Pancreas (tissue), 10 donors: ENCODE measurements at places on chromosomes 16 and 17. TPM values are rescaled to one million over a fixed set of nuclear protein-coding genes. Genes with fewer than 3 reads are reported as not detected.

The UBFD1 gene
- 5.9 TPM for polyA plus RNA-seq

The PIK3R6 gene
- 0.16 TPM for polyA plus RNA-seq

The TAC4 gene
- not detected for polyA plus RNA-seq

The RTN4RL1 gene
- polyA plus RNA-seq, result 3.0 TPM

The CLEC3A gene
- polyA plus RNA-seq, result not detected

DNA sequence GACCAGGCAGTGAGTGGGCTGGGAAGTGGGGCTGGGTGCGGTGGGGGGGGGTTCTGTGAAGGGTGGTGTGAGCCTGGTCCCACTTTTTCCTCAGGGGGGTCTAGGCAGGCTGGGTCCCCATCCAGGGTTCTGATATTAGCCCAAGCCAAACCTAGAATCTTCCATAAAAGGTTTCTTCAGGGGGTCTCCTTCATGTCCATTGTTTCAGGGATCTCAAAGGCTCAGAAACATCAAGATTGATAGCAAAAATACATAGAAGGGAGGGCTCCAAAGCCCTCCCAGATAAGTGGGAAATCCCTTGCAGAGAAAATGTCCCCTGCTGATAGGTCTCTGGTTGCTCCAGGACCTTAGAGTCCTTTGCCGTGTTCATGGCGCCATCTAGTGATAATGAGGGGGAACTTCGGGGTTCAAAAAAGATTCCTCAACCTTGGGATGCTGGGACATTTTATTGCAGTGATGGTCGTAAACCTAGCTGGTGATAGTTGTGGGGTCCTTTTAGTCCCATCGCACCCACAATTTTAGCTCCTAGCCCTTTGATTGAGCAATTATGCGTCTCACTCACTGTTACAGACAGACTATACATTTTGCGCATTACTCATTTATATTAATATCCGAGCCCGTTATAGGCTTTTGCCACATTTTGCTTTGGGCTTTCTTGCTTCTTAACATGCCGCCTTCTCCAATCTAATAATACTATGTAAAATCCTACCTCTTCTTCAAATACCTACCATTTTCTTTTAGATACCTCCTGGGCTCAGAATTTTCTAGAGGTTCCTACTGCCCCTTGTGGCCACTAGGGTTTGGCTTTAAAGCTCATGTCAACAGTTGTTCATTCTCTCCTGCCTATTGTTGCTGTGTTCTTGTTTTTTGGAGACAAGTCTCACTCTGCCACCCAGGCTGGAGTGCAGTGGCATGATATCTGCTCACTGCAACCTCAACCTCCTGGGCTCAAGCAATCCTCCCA is 35.1 kb downstream of the IGF2BP1 start:
- no peak overlapping the region for H3K4me3 ChIP-seq
- no peaks in the 10 kb centered on the region for H3K36me3 ChIP-seq
- no peaks in the 10 kb centered on the region for H3K27me3 ChIP-seq
- H3K27ac ChIP-seq, result no peak overlapping the region
- peak; percentile 23 for DNase-seq

- H3K27me3 ChIP-seq, result no peaks in the 10 kb centered on the region
- peak overlapping the region; percentile 74 for H3K4me3 ChIP-seq
- peaks cover 23% of the 10 kb centered on the region for H3K4me1 ChIP-seq
- peak overlapping the region; percentile 96 for H3K27ac ChIP-seq
- DNase-seq, result peak; percentile 62
- no peaks in the 10 kb centered on the region for H3K36me3 ChIP-seq
Observed at GRCh38 chr16:87391324-87391949, 699 bp upstream of the MAP1LC3B start.
